ENCODE measurements at places on chromosomes 6 and 20.

GRCh38 chr6:73513496-73513854 lies 7.4 kb downstream of the EEF1A1 start:
- DNase-seq: no peak

DNA sequence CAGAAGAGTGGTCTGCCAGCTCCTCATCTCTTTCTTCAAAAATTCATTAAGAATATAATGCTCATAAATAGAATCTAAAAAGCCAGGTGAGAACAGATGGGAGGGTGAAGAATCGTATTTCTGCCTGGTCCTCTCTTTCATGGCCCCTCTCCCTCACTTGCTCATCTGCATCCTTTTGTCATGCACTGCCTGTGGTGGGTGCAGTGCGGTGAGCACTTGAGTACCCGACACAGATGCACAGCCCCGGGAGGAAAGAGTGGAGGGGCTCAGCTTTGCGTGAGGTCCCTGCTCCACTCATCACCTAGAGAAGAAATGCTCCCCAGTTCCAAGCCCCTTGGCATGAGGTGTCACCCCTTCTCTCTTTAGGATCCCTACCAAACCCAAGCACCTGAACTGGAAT lies 58.1 kb upstream of the GLP1R start:
- no peak for DNase-seq

DNA sequence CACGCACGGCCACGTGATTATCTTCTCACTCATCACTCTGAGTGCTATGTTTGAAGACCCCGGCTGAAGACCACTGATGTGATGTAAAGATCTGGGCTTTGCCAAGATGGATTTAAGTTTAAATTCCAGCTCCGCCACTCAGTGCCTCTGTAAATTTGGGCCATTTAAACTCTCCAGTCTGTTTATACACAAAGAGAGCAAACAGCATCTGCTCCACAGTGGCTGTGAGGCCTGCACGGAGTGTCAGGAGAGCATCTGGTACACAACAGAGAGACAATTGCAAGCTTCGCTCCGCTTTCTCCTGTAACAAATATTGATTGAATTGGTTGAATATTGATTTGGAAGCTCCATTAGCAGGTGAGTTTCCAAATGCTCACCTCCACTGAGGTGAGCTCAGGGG lies 80.5 kb upstream of the FRMD1 start:
- DNase-seq: no peak

DNA sequence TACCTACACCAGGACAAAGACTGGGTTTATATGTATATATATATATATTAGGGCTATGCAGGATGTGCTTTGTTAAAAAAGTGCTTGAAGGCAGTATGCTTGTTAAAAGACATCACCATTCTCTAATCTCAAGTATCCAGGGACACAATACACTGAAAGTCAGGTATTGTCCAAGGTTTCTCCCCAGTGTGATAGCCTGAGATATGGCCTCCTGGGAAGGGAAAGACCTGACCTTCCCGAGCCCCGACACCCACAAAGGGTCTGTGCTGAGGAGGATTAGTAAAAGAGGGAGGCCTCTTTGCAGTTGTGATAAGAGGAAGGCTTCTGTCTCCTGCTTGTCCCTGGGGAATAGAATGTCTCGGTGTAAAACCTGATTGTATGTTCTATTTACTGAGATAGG lies 156.9 kb downstream of the GPX5 start:
- DNase-seq: no peak

- DNase-seq: no peak
Observed at GRCh38 chr6:98848539-98849242, 14.3 kb downstream of the POU3F2 start.

DNA sequence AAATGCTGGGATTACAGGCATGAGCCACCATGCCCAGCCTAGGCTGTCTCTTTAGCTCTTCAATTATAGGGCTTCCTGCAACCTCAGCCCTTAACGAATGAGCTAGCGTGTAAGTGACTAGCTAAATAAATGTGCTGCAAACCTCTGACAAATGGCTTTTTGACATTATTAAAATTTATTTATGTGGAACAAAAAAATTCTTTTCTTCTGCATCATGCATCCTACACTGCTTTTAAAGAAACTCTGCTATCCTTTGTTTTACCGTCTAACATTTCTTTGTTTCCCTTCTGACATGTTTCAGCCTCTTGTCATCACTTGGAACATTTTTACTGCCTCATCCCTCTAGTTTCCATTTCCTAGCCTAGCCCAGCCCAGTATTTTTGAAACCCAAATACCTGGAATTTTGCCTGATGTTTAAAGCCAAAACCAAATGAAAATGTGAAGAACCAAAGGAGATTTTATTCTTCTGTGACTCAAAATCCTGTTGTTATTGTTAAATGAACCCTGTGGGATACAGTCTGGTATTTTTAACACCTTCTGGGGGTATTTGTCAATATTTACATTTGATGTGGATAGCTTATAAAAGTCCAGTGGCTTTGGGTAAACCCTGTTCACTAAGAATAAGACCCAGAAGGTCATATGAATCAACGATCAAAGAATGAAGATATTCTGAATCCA lies 9.5 kb downstream of the NT5E start:
- DNase-seq: no peak

DNA sequence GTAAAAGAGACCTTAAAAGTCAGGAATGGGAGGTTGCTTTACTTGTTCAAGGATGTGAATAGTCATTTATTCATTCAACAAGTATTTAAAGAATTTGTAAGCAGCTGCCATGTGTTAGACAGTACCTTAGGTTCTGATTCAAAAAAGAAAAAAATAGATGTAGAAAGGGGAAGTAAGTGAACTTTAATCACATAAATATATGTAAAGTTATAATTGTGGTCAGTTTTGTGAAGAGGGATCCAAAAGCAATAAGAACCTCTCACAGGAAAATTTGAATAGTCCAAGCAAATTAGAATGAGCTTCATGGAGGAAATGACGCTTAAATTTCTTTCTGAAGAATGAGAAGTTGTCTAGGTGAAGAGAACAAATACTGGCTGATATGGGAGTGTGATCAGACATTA lies 596.1 kb upstream of the CITED2 start:
- DNase-seq: no peak

- DNase-seq: no peak
Observed at GRCh38 chr6:42448927-42449659, 2.6 kb downstream of the TRERF1 start.

GRCh38 chr20:31430568-31431115 lies 9.8 kb upstream of the DEFB123 start:
- DNase-seq: no peak

DNA sequence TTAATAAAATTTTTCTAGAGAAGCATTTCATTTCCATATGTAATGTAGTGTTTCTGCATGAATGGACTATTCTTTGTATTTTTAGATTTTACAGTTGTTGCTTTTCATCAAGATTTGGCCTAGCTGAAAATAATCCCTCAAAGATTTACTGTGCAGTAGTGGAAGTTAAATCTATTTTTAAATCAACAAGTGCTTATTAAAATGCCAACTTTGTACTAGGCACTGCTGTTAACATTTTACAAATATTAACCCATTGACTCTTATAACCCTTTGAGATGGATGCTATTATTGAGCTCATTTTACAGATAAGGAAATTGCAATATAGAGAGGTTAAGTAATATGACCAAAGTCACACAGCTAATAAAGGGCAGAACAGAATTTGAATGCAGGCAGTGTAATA lies 274.5 kb downstream of the NKAIN2 start:
- DNase-seq: no peak

GRCh38 chr6:143405373-143406154 lies 44.9 kb downstream of the ADAT2 start:
- DNase-seq: no peak

DNA sequence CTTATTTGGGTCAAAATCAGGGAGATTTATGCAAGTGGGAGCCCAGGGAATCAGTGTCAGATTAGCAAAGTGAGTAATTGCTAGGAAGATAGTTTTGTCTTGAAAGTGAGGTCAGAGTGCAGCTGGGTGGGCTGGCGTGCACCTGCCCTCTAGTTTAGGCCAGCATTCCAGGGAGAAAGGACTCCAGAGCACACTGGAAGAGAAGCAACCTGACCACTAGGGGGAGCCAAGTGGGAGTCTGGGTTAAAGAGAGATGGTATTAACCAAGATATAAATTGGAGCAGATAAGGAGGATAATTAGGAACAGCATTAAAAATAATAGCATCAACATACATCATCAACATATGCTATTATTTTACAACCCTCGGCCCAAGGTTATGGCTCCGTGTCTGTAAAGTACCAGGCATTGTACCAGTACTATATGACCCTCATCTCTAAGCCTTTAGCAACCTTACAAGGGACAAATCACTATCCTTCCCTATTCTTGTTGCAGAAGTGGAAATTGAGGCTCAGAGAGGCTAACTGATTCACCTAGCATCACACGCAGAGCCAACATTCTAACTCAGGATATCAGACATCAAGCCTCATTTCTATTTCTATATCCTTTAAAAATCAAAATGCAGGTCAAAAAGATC lies 57.8 kb downstream of the SLC2A10 start:
- no peak for DNase-seq

- DNase-seq: no peak
Observed at GRCh38 chr6:54706844-54707605, 139.5 kb upstream of the FAM83B start.

DNA sequence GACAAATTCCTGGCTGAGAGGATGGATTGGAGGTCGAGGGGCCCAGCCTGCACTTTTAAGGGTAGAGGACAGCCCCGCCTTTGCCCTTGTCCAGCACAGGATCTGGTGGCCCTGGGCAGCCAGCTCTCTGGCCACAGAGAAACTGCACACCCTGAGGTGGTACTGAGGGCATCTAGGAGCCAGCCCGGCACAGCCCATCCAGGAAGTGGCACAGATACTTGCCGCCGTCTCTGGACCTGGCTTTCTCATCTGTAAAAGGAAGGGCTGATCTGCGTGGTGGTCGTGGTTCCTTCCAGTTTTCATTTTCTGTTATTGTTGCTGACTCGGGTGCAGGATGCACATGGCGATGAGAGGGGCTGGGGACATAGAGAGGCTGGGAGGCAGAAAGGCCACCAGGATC lies 16.0 kb upstream of the SLC22A7 start:
- DNase-seq: no peak
